ENCODE measurements at places on chromosomes 1 and 21. TPM values are rescaled to one million over a fixed set of nuclear protein-coding genes. Genes with fewer than 3 reads are reported as not detected.

DNA sequence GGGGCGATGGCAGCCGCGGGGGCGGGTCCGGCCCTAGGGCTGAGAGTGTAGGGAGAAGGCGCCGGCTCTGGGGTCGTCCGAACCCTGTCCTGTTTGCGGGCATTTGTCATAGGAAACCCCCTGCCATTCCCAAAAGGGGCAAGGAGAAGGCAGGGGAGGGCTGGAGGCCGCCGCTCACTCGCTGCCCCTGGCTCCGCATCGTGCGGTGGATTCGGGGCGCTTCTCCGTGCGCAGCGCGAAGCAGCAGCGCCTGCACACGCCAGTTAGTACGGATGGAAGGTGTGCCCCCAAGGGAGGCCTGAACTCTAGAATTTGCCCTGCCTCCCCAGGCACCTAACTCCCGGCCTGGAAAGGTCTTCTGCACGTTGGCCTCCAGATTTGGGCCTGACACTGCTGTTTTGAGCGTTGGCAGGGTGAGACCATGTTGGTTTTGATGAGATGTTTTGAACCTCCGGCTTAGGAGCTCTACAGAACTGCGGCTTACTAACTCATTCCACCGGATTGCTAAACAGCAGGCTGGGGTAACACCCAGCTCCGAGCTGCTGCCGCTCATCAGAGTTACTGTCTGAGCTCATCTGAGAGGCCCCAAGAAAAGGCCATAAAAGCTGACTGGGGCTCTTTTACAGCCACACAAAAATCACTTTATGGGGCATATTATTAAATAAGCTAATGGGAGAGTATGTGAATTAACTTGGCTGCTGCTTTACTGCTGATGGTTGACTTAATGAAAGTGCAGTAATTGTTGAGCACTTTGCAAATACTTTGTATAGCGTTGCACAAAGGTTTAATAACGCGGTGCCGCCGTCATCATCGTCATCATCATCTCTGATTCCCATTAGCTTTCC, 987 bp downstream of the GPR137B start:
- peak; percentile 24 for DNase-seq

DNA sequence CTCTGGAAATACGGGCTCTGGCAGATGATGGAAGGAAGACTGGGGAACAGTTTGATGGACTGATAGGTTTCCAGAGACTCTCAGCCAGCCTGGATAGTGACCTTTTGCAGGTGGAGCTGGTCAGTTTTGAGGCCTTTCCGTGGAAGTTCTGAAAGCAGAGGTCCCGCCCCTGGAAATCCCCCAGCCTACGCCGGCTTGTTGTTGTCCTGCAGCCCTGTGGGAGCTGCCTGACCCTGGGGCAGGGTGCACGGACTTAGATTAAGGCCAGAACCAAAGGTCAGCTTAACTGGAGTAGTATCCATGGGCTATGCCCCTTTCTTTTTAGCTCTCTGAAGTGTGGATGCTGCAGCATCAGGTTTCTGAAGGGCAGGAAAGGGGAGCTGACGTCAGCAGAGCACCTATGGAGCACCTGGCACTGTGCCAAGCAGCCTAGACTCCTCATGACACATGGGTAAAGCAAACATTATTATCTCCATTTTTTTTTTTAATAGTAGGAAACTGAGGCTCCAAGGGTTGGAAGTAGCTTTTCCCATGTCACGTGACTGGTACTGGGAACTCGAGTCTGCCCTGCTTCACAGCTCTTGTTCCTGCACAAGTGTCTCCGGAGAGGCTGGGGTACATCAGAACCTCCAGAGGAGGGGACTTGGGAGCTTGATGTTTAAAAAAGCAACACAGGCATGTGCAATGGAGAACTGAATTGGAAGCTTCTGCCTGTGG, 38.5 kb downstream of the IER5 start:
- DNase-seq = no peak

DNA sequence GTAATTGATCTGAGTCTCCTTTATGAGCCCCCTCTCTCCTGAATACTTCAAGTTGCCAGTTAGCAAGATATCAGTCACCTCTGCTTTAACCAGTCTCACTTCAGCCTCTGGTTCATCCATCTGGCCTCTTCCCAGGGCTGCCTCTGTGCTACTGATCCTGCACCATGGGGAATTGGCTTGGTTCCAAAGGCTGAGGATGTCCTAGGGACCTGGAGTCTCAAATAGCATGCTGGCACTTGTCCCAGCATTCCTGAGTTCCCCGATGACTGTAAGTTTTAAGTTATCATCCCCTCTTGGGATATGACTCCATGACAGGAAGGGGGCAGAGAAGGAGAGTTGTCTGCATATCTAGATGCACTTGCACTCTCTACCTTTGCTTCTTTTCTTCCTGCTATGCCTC, 252.0 kb downstream of the PTBP2 start:
- no peak for DNase-seq

- DNase-seq = no peak
These were observed 86.5 kb downstream of the PSMG1 start for GRCh38 chr21:39096754-39097153.

DNA sequence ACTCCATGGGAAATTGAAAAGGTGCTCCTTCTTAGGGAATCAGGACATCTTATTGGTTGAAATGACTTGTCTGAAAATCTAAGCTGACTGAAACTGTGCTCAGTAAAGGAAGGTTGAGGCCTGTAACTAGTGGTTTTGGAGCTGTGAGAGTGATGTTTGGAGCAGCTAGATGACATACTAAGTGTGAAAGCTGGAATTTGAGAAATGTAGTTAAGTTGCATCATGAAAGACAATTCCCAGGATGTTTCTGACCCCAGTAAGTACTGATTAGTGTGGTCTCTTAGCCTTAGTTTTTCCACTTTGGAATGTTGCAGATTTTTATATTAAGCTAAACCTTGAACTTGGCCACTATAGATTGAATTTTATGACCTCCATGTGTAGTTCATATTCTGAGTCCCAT, 154.9 kb downstream of the PAPPA2 start:
- DNase-seq = no peak

DNA sequence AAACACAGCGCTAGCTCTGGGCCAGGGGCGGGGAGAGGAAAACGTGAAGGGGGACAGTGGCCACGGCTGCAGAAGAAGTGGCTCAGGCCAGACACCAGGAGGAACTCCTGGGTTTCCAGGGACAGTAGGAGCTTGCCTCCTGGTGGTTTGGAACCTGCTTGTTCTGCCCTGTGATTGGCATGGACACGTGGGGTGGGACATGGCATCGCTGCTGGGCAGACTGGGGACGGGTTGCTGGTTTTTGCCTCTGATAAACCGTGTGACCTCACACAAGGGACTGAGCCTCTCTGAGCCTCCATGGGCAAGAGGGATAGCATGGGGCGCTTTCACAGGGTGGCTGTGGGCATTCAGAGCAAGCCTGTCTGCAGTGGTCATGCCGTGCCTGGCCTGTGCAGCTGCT, 7.5 kb upstream of the PLCH2 start:
- no peak for DNase-seq

DNA sequence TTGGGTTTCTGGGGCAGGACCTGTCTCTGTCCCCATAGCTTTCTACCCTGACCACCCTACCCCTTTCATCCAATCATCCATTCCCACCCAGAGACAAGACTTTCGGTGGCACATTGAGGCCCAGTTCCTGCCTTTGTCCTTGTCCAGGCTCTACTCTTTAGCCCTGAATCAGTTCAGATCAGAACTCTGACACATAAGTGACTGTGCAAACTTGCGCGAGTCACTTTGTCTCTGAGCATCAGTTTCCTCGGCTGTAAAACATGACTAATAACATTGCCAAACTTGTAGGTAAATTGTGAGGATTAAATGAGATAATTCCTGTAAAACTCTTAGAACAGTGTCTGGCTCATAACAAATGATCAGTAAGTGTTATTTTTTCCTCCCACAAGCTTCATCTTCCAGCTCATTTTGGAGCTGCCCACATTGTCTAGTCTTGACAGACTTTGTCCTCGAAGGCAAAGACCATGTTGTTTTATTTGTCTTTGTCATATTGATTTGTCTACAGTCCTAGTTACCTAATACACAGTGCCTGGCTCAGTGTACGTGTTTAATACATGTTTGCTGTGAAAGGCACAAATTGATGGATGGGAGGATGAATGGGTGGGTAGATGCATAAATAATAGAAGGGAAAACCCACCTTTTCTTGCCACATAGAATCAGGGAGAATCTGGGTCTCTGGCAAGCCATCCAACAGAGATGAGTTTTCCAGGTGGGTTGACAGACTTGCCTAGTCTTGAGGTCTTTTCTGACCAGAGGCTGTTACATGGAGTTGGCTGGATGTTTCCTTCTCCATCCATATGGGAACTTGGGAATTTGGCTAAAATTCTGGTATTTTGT, 262.9 kb downstream of the OMA1 start:
- no peak for DNase-seq

DNA sequence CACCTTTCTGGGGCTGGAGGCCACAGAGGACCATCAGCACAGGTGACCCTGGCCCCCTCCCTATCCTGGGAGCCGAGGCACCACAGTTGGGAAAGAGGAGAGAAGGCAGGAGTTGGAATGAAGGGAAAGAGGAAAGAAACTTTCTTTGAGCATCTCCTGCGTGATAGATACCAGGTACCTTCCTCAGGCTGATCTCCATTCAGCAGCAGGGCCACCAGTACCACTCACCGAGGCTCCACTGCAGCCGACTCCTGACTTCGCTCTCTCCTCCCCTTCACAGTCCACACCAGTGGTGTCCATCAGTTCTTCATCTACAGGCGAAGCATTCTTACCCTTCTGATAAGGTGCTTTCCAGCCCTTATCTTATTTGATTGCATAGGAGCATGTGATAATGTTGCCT, 55.3 kb downstream of the LGR6 start:
- DNase-seq = no peak

DNA sequence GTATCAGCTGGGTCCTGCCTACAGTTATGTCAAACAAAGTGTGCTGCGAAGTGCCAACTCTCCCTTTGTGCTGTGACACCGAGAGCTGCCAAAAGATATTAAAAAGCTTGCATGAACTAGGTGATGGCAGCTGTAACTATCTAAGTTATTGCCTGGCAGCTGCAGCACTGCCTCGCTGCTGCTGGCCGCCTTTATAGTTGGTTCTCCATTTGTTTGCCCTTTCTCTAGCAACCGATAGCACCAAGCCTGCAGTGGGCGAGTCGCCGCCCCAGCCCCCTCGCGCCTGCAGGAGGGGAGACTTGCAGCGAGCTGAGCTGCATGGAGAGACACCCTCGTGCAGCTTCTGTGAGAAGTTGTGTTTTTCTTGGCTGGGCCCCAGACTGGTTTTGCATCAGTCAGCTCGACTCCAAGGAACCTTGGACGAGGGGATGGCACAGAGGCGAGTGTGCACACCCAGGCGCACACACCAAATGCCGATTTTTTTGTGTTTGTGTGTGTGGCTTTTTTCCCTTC, 330.6 kb downstream of the RPS6KC1 start:
- DNase-seq = no peak

DNA sequence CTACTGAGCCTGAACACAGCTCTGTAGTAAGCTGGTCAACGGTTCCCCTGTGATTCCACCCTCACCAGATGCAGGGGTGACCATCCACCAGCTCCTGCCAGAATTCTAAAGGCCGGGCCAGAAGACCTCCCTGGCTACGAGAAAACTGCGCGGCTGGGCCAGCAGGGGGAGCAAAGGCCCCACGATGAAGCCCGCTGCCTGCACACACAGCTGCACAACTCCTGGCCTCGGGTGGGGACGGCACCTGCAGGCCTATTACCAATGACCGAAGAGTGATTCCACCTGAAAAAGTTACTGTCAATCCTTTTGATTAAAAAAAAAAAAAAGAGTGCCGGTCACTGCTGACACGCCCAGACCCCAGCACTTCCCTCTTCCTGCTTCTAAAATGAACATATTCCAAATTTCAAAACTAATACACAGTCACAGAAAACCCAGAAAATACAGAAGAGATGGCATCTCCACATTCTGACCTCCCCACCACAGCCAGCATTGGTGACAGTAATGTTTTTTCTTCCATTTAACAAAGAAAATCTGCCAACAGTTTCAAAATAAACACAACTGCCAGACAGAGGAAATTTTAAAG, 49.8 kb upstream of the RIPK4 start:
- DNase-seq = peak; percentile 60

Gene SELP
- total RNA-seq = 8.9 TPM

DNA sequence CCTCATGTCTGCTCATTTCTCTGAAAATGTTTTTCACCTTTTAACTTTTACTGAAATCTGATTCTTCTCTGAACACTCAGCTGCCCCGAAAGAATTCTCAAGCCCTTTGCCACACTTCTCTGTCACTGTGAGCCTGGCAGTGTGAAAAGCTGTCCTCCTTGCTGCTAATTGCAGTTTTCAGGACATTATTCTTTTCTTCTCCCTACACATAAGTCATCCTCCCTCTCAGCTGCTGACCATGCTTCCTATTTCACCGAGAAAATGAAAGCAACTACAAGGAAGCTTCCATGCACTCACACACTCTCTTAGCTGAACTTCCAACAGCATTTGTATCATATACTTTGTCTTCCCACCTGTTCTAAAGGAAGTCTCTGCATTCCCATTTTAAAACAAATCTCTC, 15.8 kb downstream of the OLFM3 start:
- no peak for DNase-seq

Gene PRAMEF6
- total RNA-seq = not detected

- no peak for DNase-seq
These were observed 397.3 kb downstream of the LMX1A start for GRCh38 chr1:164958982-164959768.

GRCh38 chr21:25857308-25858074, 122.7 kb downstream of the GABPA start:
- peak; percentile 24 for DNase-seq

Gene NHLH2
- not detected for total RNA-seq

DNA sequence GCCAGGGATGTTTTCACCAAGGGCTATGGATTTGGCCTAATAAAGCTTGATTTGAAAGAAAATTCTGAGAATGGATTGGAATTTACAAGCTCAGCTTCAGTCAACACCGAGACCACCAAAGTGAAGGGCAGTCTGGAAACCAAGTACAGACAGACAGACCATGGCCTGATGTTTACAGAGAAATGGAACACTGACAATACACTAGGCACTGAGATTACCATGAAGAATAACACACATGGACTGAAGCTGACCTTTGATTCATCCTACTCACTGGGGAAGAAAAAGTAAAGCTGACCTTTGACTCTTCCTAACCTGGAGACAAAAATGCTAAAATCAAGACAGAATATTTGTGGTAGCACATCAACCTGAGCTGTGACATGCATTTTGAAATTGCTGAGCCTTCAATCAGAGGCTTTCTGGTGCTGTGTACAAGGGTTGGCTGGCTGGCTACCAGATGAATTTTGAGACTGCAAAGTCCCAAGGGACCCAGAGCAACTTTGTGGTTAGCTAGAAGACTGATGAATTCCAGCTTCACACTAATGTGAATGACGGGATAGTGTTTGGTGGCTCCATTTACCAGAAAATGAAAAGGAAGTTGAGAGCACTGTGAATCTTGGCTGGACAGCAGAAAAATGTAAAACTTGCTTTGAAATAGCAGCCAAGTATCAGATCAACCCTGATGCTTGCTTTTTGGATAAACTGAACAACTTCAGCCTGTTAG, 190.4 kb upstream of the KCTD3 start:
- no peak for DNase-seq

DNA sequence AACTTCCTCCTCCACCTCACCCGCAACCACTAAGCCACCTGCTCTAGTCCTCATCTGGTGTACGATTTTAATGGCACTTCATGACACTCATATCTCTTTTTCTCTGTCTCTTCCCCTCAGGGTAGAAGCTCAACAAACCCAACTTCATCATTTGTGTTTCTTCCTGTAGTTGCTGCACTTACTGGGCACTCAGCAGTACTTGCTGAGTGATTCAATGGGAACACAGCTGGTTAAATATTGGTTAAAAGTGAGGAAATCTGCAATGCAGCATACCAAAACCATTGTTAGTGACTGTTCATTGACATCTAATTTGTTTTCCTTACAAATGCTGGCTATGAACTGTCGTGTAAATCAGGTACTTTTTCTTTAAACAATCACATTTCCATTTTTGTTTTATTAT, 541.1 kb upstream of the PRMT6 start:
- no peak for DNase-seq

- DNase-seq = no peak
These were observed 59.5 kb downstream of the CNIH3 start for GRCh38 chr1:224675590-224675989.

Gene CYP4A22
- not detected for total RNA-seq

Measured in ovary (tissue), 10 donors.